A673 (cell line): ENCODE measurements at places on chromosomes 7 and 10. TPM values are rescaled to one million over a fixed set of nuclear protein-coding genes. Genes with fewer than 3 reads are reported as not detected.
A peak's percentile ranks its signal among the peaks of the same experiment; 100 is the strongest.

Gene ERVW-1
- not detected in 2 replicates for total RNA-seq

Gene OR2A12
- total RNA-seq: not detected in 2 replicates

Gene CALD1
- 47.9 and 48.0 TPM in 2 replicates for total RNA-seq

Gene HOXA13
- total RNA-seq: not detected in 2 replicates

Gene SORCS1
- 0.34 and 0.50 TPM in 2 replicates for total RNA-seq

Gene ZNF853
- total RNA-seq: 3.4 and 6.4 TPM in 2 replicates

Gene EMX2
- not detected in 2 replicates for total RNA-seq

Gene HMX2
- total RNA-seq: not detected in 2 replicates

Gene SAMD9L
- 0.26 and 0.49 TPM in 2 replicates for total RNA-seq

Gene HYAL4
- total RNA-seq: not detected in 2 replicates

- no peak for DNase-seq
These were observed 38.0 kb downstream of the LHFPL3 start for GRCh38 chr7:104366390-104366789.

GRCh38 chr10:34250722-34251121, 564.4 kb downstream of the PARD3 start:
- no peak for DNase-seq

DNA sequence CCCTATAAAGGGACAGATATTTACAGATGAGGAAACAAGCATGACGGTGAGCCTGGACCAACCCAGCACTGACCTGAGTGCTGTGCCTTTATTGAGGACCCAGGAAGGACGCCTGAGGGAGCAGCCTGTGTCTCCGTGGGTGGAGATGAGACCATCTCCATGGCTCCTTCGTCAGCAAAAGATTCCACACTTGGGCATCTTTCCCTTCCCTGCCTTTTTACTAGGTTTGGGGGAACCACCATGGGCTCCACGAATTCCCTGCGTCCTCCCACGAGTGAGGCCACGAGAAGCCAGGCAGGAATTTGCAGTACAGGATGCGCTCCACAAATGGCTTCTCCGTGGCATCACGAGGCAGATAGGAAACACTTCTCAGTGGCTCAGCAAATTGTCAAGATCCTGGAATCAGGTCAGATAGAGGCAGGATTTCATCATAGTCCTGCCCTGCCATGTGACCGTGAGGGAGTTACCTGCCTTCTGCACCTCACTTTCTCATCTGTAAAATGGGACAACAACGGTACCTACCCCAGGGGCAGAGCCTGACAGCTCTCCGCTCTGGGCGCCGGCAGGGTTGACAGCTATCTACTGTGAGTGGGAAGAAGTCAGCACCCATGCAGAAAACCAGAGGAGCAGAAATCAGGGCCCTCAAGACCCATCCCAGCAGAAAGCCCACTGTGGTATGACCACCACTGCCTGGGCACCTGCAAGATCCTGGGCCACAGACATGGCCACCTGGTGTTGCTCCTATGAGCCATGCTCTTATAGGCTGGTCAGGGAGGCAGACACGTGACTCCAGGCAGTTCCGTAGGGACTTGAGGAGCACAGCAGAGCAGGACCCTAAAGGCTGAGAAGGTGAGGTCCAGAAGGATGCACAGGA, 80.1 kb downstream of the GRID1 start:
- DNase-seq: no peak

DNA sequence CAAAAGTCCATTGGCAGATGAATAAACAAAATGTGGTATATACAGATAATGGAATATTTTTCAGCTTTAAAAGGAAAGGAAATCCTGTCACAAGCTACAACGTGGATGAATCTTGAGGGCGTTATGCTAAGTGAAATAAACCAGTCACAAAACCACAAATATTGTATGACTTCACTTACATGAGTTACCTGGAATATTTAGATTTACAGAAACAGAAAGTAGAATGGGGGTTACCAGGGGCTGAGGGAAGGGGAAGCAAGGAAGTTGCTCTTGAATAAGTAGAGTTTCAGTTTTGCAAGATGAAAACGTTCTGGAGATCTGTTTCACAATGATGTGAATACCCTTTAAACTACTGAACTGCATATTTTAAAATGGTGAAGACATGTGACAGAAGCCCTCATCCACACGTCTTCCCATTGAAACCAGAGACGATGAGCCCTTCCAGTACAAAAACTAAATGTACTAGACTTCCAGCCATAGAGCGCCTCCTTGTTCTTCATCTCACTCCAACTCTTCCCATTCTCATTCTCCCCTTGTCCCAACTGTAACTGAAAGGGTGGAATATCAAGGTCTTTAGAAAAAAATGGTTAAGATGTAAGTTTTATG, 62.4 kb downstream of the MICU1 start:
- no peak for DNase-seq

DNA sequence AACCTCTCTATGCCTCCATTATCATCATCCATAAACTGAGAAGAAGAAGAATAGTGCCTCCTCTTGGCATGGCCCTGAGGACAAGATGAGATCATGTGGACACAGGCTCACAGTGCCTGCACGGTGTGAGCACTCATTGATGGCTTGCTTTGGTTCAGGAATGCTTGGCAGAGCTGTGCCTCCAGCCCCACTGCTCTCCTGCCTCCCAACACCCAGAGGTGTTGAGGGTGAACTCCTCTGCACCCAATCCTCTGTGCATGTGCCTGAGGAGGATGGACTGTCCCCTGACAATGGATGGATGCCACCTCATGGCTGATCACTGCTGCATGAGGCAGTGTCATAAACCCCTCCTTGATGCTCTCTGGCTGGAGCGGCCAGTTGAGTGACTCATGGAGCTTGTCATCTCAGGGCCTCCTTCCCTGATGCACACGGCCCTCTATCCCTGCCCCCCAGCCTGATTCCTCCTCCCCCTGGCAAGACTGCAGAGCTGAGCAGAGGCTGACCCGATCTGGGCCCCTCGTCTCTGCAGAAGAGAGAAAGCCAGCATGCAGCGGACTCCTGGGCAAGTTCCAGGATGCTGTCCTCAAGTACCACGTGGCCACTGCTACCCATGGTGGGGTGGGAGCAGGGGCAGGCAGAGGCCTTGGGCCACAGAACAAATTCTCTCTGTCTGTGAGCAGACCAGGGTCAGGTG, 136.3 kb downstream of the KCNMA1 start:
- no peak for DNase-seq

DNA sequence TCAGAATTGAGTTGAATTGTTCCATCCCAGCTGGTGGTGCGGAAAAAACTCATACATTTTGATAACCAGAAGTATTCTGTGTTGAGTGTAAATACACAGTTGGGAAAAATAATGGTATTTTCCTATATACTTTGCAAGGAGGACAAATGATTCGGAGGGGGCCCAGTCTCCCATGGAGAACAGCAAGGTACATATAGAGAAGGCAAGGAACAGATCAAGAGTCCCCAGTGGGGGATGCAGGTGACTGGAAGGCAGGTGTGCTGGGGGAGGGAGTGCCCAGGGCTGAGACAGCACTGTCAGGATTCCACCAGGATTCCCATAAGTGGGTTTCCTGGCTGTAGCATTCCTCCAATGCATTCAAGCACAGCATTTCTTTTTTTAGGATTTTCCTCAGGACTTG, 10.8 kb upstream of the ADCY1 start:
- no peak for DNase-seq

DNA sequence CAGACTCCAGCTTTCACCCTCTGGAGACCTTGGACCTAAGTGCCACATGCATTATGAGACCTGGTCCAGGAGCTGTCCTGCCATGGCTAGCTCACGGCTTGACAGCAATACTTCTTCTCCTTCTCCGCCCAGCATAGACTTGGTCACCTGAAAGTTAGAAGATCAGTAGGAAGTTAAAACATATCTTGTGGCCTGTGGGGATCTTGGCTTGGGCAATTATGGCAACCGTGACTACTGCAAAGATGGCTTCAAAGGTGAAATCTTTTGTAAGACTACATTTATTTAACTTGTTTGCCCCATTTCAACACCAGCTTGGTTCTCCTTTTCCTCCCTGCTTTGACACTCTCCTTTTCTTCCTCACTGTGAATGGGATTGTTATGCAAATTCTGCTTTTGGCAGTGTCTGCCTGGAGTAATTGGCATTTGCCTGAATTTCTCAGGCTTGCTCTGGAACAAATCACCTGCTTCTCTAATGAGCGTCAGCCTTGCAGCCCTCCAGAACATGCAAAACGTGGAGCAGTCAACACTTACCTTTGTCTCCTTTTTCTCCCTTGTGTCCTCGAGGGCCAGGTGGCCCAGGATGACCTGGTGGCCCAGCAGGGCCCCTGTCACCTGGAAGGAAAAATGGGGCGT, 53.4 kb downstream of the COL17A1 start:
- DNase-seq: no peak

GRCh38 chr7:148733496-148733895, 34.8 kb downstream of the CUL1 start:
- no peak for DNase-seq

DNA sequence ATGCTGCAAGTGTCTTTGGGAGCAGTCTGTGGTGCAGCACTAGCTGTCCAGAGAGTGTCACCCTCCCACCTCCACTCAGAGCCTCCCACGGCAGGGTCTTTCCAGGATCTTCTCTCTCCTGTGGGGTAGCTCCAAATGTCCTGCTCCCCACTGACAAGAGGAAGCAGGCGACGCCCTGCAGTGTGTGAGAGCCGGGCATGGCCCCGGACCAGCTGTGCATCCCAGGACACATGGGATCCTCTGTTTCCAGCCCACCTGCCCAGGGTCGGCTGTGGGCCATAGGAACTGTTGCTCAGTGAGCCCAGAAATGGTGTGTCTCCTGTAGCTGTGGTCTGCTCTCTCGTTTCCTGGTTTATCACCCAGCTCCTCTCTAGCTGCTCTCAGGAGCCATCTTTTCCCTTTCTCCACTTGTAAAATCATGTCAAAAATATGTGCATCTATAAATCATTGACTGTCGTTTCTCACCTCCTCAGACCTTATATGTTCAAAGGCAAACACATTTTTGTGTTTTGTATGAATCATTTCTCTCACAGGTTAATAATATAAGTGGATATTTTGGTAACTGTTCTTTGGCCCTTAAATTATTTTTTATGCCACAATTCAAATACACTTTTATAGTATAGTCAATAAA, 74.9 kb downstream of the VWC2 start:
- DNase-seq: no peak

GRCh38 chr10:89369156-89370105, 8.4 kb upstream of the IFIT1B start:
- DNase-seq: peak; percentile 62

DNA sequence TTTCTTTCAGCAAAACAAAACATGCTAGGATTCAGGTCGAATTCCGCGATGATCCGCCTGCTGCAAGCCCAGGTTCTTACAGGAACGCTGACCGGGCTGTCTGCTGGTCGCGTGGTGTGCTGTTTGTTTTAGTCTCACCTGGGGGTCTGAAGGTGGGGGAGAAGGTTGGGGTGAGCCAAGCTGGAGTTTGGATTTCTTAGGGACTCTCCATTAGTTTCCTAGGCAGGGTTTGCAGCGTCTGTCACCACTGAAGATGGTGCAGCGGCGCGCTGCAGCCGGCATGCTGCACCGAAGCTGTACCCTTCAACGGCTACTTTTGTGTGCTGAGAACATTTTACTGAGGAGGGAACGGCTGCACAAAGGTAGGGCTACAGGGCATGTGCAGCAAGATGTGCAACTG, 48.7 kb downstream of the GCC1 start:
- DNase-seq: no peak

- DNase-seq: peak; percentile 94
These were observed at the start of gene FIS1 for GRCh38 chr7:101244375-101245146. TSS of gene FIS1 (minus strand) at chr7:101245081. CDS start at chr7:101245004, 77 bp downstream.

- DNase-seq: no peak
These were observed 7.2 kb upstream of the REPIN1 start for GRCh38 chr7:150361402-150361801.

- DNase-seq: no peak
These were observed 1.0 kb downstream of the CACNA2D1 start for GRCh38 chr7:82442492-82443035.

GRCh38 chr10:98273057-98273850, 5.3 kb upstream of the LOXL4 start:
- DNase-seq: no peak

DNA sequence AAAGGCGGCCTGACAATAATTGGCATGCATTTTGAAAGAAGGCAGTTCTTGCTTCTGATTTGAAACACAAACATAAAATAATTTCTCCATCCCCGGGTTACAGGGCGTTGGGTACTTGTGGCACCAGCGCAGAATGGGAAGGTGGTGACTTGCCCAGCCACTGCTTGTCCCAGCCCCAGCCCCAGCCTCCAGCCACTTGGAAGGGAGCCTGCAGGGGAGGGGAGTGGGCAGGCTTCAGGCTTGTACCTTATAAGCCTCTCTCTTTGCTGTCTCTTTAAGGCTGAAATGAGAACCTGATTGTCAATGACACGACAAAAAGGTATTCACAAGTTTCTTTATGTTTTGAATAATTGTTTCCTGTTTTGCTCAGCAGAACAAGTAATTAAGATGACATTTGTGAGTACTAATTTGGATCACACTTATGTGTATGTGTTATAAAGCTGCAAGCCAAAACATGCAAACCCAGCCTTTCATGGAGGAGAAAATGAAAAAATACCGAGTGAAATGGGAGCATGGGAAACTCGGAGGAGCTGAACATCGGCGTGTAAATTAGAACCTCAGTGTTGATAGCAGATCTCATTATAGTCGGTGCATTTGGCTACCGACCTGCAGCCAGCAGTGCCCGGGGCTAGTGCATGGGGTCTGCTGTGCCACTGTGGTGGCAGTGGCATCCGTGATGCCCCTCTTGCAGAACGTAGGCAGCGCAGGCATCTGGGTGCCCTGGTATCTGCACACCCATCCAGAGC, 129.9 kb downstream of the EBF3 start:
- peak; percentile 17 for DNase-seq

DNA sequence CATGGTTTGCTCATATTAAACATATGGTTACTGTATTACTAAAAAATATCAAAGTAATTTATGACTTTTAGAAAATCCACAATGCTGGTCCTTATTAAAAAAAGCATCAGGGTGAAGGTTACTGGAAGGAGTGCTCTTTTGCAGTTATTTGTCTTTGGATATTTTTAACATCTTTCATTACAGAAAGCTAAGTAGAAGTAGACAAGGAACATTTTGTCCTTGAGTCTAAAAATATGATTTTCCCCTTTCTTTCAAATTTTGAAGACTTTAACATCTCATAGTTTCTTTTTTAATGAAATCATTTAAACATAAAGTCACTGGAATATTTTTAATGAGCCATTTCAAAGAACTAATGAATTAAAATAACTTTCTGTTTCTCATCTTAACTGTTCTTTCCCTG, 110.1 kb upstream of the TNS3 start:
- DNase-seq: no peak

- no peak for DNase-seq
These were observed 151.8 kb upstream of the STK17A start for GRCh38 chr7:43431020-43431595.

DNA sequence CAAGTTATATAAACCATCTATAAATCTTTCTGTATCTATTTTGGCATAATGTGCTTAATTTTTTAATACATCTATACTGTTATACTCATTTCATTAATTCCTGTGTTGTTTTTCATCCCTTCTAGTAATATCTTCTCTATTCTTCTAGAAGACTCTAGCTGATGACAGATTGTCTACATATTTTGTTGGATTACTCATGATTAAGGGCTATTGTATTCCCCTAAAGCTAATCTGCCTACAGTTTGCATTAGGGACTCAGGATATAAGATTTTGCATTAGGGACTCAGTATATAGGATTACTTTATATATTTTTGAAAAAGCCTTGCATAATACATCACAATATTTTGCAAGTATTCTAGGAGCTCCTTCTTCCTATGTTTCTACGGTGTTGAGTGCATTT, 8.3 kb upstream of the SEMA3A start:
- no peak for DNase-seq
